Activated CD8-positive, alpha-beta memory T cell treated with anti-CD3 and anti-CD28 coated beads for 48 hours (primary cell): ENCODE measurements at places on chromosomes 13 and 19.

GRCh38 chr13:60164234-60164889 lies 634 bp upstream of the DIAPH3 start:
- DNase-seq = no peak

- DNase-seq = no peak
Measured at GRCh38 chr19:16254851-16255408, 57.2 kb downstream of the AP1M1 start.

DNA sequence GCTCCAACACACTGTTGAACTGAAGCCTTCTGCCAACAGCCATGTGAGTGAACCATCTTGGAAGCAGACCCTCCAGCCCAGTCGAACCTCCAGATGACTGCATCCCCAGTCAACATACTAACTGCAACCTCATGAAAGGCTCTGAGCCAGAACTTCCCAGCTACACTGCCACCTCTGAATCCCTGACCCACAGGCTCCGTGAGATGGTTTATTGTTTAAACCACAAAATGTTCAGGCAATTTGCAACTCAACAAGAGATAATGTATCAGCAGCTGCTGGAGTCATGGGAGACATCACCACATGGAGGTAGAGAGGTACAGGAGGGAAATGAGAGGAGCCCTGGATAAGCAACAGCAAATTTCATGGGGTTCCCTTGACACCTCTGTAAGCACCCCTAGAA lies 266.4 kb upstream of the NBEA start:
- no peak for DNase-seq

DNA sequence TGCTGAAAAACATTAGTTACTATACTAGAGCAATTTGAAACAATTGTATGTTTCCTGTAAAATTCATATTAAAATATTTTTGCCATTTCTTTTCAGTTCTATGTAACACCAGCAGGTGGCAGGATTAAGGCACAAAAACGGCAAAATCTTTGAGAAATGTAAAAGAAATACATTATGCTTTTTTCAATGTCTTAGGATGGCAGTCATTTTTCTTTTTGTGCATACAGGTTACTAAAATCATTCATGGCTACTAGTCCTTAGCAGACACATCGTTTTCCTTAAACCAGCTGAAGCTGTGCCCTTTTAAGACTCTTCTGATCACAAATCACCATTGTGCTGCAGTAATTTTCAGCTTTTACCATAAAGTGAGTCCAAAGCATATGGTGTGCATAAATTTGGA lies 800.7 kb upstream of the SLITRK5 start:
- DNase-seq = no peak

- DNase-seq = no peak
Measured at GRCh38 chr13:48457578-48458242, 44.8 kb upstream of the LPAR6 start.
